Activated CD8-positive, alpha-beta memory T cell treated with anti-CD3 and anti-CD28 coated beads for 1 hour (primary cell): ENCODE measurements at places on chromosomes 5 and 9.

DNA sequence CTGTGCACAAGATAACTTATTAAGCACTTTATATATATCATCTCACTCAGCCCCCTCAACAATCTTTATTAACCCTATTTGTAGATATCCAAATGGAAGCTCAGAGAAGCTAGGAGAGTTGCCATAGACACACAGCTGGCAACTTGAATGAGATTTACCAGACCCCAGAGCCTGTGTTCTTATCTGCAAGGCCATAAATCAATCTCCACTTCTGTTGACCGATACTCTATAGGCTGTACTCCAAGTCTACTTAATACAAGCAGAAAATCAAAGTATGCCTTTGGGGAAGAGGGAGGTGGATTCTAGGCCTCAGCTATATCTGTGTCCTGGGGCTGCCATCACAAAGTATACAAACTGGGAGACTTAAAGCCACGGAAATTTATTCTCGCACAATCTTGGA lies 6.0 kb upstream of the IL9 start:
- no peak for DNase-seq

DNA sequence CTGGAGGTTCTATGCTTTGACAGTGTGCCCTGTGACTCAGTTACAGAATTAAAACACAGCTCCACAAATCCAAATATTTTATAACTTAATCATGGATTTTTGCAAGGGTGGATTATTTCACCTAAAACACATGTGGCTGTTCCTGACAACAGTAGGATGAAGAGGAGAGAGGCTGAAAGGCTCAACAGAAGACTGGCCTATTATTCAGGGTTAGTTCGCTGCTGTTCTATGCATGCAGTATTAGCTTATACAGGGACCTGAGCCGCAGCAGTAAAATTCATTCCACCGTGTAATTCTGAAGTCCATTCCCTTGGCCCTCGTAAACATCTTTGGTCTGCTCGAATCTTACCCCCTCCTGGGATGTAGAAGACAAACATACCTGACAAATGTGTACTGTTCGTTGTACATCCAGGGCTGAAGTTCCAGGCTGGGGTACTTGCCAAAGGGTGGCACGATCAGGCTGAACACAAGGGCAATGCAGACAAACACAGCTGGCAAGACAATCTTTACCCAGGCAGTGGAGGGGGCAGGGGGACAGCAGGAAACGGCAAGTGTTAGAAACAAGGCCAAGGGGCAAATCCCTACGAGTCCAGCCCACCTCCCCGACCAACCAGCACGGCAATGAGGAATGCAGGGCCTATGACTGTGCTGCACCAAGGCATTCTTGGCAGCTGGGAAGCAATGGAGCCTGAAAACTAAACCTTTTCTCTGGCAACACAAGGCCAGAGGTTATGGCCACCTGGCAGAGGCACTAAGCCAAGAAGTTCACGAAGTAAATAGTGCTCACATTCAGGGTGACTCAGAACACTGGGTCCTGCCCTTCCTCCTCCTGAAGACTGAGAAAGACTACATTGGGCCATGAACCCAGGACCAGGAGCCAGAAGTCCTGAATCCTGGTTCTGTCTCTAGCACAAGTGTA lies 46.8 kb downstream of the NIPSNAP3B start:
- no peak for DNase-seq

DNA sequence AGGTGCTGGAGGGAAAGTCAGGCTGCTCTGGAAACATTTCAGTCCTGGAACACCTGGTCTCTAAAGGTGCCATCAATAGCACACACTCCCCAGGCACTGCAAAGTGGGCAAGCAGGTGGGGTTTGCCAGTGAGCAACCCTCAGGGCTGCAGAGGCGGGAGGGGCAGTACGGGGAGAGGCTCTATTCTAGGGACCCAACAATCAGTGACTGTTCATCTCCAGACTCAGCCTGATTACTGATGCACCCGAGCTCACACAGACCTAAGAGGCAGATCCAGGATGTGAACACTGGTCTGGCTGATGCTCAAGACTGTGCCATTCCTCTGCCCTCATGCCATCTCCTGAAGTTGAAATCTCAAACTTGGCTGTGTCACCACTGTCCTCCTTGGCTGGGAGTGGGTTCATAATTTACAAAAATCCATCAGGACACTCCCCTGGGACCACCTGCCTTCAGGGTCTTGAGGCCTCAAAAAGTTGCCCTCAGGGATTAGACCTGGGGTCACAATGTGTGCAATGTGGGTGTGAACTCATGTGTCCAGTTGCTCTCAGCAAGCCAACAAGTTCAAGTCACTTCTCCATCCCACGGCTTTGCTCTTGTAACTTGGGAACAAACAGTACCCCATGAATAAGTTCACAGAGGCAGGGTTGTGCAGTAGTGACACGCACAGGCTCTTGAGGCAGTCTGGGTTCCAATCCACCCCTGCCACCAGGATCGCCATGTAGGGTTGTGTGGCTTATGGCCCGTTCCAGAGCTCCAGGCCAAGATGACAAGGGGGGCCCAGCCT lies 19.9 kb upstream of the KCNMB1 start:
- no peak for DNase-seq

GRCh38 chr5:141517880-141518617 lies 29.2 kb downstream of the PCDHGC5 start:
- DNase-seq: no peak

- no peak for DNase-seq
These were observed 53.8 kb downstream of the TIMD4 start for GRCh38 chr5:156909180-156909579.

- peak; percentile 13 for DNase-seq
These were observed 110.6 kb downstream of the PAM start for GRCh38 chr5:102865510-102866236.

DNA sequence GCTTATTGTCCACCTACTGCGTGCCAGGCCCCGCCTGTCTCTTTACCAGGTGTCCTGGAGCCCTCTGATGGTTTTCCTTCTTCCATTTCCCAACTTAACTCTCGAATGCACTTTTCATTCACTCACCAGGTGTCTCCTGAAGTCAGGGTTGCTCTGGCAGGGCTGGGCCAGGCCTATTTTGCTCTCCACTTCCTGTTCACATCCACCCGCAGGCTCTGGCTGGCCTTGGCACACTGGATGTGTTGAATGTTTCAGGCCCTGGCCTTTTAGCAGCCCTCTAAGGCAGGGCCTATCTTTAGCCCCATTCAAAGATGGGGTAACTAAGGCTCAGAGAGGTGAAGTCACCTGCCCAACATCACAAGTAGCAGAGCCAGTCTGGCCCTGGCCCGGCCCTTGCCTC lies 16.4 kb downstream of the LRRC8A start:
- no peak for DNase-seq

GRCh38 chr9:93577078-93577974 lies 942 bp downstream of the PHF2 start:
- DNase-seq: no peak

- DNase-seq: no peak
These were observed 69.4 kb downstream of the RAPGEF1 start for GRCh38 chr9:131670247-131671132.

- no peak for DNase-seq
These were observed 157.0 kb downstream of the C9orf152 start for GRCh38 chr9:110050925-110051355.

GRCh38 chr9:104247899-104248460 lies 153.9 kb downstream of the SMC2 start:
- DNase-seq: no peak

DNA sequence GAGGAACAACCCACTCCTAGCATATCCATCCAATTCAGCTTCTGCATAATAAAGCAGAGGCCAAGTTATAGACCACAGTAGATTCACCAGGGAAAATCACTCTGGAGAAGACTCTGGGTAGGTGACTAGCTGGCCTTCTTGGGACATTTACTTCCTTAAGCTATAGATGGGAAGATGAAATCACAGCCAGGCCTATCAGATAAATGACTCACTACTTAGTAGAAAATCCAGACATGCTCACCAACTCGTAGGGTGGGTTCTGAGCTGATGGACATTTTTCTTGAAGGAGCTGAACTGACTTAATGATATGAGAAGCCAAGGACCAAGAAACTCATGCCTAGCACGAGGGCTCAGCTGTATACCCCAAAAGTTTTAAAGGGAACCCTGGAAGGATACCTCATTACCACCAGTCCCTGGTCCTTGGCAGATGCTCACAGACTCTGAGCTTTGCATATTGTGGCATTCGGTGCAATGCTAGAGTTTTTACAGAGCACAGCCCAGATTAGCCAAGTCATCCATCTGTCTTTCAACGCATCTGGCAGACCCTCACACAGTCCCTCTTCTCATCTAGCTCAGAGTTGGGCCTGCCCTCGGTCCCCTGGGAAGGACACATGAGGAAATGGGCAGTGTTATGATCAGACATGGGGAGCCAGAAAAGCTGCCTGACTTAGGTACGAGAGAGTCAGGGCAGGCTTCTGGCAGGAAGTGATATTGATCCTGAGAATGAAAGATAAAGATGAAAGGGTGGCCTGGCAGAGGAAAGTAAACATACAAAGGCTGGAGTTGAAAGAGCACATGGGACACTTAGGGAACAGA lies 15.0 kb downstream of the ACSL6 start:
- DNase-seq: no peak

GRCh38 chr5:57653636-57654290 lies 171.2 kb upstream of the ACTBL2 start:
- DNase-seq: no peak
